ENCODE measurements at places on chromosomes 2 and 18.

DNA sequence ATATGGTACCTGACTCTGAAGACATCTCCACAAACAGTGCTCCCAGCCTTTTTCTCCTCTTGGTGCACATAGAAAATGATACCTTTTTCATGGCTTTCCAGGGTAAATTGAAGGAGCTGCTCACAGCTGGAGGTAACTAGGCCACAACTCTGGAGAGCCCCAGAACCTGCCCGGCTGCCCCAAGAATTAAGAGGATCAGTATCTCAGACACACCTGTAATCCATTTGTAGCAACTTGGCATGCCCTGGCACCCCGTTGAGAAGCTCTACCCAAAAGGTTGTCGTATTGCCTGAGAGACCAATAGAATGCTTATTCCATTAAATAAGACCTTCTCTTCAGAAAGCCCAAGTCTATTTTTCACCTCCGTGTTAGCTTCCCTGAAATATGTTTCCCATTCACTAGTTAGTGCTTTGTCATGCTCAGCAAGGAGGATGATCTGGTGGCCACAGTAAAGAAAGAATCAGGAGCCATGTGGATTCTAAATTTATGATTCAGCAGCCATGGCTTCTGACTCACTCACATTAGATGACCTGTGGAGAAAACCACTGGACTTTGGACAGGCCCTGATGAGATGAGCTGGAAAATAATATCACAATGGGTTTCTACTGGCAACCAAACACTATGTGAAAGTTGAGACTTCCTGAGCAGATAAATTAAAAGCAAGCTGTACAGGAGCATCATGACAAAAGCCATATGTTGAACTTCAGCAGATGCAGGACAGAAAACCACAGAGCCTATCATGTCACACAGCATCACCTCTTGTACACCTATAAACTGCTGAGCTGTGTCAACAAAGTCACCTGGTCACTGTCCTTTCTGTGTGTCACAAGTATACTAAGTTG, 253.3 kb upstream of the OSR1 start:
- peak; percentile 97 for DNase-seq

DNA sequence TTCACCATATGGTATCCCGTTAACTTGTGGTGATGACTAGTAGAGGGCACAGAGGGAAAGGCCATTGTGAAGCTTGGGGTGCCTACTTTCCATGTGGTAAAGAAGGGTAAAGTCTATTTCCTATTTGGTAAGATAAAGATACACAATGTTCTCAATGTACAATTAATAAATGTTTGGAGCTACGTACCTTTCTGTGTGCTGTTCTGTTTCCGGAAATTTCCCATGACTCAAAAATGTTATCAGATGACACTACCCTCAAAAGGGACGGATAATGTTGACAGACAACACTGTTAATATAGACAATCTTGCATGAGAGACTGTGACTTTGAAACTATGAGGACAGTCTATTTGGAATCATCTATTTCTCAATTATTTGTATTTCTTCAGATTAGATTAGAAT, 4.2 kb upstream of the SULT1C3 start:
- no peak for DNase-seq

DNA sequence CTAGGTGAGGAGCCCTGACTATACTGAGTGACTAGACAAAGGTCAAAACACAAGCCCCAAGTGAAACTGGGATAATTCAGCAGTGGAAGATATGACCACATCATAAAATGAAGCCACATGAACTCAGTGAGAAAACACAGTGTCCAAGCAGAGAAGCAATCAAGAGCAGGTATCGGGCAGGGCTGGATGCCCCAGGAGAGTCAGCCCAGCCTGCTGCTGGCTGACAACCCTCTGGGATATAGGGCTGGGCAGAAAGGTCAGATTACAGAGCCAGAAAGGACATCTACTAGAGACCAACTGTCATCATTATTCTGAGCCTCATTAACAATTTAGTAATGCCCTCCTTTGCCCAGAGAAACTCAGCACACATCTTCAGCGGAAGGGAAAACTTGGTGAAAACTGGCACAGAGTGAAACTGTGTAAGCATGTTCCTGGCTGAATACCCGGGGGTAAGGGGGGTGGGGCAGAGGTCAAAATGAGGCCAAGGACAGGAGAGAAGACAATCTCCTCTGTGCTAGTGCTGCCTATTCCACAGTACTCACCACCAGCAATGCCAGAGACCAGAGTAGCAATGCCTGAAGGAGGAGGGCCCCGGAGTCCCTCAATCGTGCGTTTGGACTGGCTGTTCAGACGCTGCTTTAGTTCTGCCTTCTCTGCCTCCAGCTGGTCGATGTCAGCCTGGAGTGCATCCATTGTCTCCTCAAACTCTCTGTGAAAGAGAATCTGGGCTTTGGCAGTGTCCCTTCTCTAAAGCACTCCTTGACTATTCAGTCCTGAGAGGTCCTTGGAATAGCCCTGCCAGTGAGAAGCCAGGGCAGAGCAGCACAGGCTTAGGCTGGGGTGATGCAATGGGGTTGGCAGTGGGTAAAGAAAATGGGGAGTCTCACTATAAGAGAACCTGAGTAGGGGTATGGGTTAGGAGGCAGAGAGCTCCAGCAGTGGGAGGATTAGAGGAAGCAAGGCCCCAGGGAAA, 15.3 kb downstream of the DCTN1 start:
- DNase-seq, result no peak

GRCh38 chr2:30368258-30368657, 78.8 kb upstream of the LCLAT1 start:
- peak; percentile 89 for DNase-seq

DNA sequence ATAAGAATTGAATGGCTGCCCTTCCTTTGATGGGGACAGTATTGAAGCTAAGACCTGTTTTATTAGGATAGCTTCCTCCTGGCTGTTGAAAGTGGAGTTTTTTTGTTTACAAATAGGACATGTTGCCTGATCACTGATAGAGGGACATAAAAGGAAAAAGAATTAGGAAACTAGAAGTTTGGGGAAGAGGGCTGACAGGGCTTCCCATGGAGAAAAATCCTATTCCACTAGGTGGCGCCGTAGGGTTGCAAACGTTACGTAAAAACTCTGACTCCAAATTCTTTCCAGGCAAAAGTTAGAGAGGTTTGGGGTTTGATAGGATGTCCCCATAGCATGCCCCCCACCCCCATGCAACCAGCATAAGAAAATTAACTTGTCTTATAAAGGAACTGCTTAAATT, 11.1 kb upstream of the RBFA start:
- DNase-seq, result no peak

All from fibroblast of skin of right quadriceps (primary cell).